Activated T-cell treated with anti-CD3 and anti-CD28 coated beads for 1 hour (primary cell): ENCODE measurements at places on chromosomes 3 and 15.

- DNase-seq = no peak
These were observed 30.0 kb upstream of the GMNC start for GRCh38 chr3:190892395-190892902.

DNA sequence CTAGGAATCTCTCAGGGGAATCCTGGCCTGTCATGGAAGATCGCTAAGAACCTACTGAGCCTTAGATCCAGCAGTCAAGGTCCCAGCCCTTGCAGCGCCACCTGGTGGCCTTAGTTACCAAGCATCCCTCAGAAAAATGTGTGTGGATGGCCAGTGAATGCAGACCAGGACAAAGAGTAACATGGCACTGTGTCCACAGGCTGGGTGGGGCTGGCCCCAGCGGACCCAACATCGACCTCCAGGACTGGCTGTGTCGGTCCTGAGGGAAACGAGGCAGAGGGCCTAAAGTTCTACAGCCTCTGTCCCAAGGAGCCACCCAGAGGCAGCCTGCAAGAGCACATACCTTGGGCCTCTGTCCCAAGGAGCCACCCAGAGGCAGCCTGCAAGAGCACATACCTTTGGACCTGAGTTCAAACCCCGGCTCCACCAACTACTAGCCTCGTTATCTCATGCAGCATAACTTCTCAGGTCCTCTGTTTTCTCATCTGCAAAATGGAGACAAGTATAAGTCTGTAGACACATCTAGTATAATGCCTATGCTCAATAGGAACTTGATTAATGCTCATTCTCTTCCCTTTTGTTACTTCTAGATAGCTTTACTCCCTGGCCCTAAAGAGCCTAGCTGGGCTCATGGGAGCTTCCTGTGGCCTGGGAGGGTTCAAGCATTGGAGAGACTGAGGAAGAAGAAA is 57.5 kb upstream of the HERC1 start:
- peak; percentile 69 for DNase-seq

DNA sequence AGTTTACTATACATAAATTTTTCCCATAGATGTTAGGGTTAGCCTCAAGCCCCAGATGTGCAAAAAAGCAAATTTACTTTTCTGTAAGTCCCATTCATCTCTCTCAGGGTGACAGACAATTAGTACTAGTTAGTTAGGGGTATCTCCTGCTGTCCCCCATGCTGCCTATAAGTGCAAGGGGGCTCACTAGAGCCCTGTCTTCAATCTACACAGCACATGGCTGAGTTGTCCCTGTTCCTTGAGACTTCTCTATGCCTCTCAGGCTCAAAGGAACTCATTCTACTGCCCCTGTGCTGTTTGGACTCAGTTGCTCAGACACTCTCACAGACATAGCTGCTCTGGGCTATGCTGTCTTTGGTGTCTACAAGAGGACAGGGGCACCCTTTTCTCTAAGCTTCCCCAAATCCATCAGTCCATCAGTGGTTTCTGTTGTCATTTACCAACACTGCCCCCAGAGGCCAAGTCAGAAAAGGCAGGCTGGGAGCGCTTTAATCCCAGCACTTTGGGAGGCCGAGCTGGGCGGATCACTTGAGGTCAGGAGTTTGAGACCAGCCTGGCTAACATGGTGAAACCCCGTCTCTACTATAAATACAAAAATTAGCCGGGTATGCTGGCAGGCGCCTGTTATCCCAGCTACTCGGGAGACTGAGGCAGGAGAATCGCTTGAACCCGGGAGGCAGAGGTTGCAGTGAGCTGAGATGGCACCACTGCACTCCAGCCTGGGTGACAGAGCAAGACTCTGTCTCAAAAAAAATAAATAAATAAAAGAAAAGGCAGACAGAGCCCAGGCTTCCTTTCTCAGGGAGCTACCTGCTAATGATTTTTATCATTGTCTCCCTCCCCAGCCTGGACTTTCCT is 31.4 kb upstream of the PRTG start:
- DNase-seq = peak; percentile 6

DNA sequence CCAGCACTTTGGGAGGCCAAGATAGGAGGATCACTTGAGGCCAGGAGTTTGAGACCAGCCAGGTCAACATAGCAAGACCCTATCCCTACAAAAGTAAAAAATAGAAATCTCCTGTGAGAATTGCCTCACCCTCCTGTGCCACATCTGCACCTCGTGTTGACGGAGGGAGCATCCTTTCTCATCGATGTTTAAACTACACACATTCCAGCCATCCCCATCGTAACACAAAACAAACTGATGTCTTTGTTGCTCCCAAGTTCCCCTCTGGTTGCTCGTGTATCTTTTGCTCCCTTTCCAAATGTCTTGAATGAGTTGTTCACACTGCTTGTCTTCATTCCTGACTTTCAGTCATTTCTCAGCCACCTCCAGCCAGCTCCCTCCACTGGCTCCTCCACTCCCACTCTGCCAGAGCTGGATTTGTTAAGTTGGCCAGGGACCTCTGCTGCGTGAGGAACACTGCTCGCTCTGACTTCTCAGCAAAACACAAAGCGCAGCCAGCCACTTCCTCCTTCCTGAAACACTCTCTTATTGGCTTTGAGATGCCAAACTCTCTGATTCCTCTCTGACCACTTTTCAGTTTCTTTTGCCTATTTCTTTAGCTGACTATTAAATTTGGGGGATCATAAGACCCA is 53.6 kb upstream of the ATP13A3 start:
- no peak for DNase-seq

GRCh38 chr15:63447017-63447676 is 57.2 kb upstream of the USP3 start:
- no peak for DNase-seq

- no peak for DNase-seq
These were observed 163.7 kb downstream of the PLD1 start for GRCh38 chr3:171646357-171647133.

GRCh38 chr15:94070356-94071295 is 160.7 kb upstream of the MCTP2 start:
- DNase-seq = no peak

DNA sequence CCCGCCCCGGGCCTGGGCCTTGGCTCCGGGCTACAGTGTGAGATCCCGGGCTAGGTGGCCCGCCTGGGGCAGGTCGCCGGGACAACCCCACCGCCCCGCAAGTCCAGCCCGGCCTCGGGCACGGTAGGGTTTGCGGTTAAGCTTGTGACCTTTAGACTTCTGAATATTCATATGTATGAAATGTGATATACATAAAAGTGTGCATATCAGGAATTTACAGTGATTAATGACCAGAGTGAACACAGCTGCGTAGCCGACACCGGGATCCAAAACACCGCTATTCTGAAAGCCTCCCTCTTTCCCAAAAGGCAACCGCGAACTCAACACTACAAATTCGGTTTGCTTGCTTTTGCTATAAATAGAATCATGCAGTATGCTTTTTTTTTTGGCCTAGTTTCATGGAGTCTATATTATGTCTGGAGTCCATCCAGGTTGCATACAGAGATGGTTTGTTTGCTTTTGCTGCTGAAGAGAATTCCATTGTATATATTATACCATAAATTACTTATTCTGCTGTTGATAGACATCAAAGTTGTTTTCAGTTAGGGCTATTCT is 636 bp upstream of the SNRPA1 start:
- DNase-seq = no peak

DNA sequence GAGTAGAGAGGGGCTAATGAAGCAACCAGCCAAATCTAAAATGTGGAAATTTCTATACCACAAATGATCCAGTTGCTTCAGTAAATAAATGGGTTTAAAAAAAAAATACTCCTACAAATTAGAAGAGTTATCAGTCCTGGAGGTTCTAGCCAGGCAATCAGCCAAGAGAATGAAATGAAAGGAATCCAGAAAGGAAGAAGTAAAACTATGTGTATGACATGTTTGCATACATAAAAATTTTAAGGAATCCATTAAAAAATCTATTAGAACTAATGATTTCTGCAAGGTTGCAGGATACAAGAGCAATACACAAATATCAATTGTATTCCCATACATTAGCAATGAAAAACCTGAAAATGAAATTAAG is 9.6 kb downstream of the MESP2 start:
- no peak for DNase-seq

GRCh38 chr3:116097226-116097625 is 348.1 kb downstream of the LSAMP start:
- no peak for DNase-seq

GRCh38 chr3:107973152-107973551 is 117.7 kb downstream of the CD47 start:
- no peak for DNase-seq

DNA sequence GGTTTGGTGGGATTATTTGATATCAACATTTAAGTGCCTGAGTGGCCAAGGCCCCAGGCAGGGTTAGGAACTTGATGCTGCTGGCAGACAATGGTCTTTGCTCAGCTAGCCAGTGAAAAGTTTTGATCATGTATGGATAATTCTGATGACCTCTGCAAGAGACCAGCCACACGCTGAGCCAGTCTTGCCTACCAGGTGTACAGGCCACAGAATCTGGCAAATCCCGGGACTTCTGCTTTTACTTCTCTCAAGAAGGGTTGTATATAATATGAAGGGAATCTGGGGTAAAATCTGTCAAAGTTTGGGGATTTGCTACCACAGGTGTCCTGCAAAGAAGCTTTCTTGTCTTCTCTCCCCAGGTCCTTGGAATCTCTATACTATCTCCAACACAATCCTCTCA is 331.4 kb upstream of the GOLIM4 start:
- DNase-seq = no peak

DNA sequence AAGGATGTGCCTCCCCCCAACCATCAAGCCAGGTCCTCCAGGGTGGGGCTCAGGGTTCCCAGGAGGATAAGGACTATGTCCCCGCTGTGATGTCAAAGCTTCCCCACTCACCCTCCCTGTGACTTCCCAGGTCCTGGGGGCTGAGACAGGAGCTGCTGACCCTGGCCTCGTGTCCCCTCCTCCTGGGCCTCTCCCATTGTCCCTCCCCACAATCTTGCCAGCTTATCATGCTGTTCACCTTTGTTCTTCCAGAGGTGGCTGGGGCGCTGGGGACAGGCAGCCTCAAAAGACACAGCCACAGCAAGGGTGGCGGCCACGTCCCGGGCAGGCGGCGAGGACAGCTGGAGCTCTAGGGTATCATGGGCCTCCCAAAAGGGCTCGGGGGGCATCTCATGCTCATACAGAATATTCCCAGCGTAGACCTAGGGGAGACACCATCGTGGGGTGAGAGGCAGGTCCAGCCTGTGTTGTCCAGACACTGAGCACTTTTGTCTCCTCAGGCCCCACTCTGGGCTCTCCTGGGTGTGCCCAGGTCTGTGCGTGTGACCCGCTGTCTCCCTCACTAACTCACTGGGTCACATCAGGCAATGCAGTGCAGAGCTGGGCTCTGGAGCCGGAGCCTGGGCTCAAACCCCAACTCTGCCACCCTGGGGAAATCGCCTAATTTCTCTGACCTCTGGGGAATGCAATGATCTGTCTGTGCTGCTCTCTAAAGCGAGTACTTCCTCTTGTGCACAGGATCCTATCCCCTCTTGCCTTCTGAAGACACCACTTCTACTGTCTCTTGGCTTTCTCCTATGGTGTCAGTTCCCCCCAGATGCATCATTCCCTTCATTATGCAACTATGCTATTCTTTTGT is 30.0 kb downstream of the SNX33 start:
- DNase-seq = no peak

GRCh38 chr3:4601892-4602291 is 108.7 kb downstream of the ITPR1 start:
- no peak for DNase-seq

DNA sequence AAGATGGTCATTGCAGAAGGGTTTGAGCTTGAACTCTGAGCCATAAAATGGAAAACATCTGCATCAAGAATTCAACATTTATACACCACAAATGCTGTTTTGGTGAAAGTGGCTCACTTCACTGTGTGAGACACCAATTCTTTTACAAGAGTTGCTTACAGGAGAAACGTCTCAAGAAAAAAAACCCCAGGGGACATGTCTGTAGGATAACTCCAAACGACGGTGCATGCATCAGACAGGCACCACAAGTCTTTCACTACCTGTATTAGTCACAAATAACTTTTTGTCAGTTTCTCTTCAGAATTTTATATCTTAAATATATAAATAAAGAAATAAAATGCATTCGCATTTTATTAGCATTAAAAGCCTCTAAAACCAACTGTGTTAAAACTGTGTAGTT is 164.3 kb downstream of the EFHB start:
- no peak for DNase-seq
